Activated CD4-positive, alpha-beta memory T cell treated with anti-CD3 and anti-CD28 coated beads for 36 hours (primary cell): ENCODE measurements at places on chromosomes 5 and 9.

GRCh38 chr5:35819668-35820067, 37.0 kb upstream of the IL7R start:
- no peak for DNase-seq

- peak; percentile 65 for DNase-seq
Observed at GRCh38 chr9:113614843-113615648, 151.5 kb downstream of the RGS3 start.

GRCh38 chr9:105142406-105143135, 101.9 kb upstream of the SLC44A1 start:
- no peak for DNase-seq

DNA sequence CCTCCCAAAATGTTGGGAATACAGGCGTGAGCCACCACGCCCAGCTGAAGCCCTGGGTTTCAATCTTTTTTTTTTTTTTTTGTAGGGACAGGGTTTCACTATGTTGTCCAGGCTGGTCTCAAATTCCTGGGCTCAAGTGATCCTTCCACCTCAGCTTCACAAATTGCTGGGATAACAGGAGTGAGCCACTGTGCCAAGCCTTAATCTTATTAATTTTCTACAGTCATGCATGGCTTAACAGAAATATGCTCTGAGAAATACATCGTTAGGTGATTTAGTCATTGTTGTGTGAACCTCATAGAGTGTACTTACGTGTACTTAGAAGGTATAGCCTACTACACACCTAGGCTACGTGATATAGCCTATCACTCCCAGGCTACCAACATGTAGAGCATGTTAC, 31.0 kb downstream of the GLDC start:
- no peak for DNase-seq

- no peak for DNase-seq
Observed at GRCh38 chr5:140707812-140708211, 7.6 kb downstream of the ZMAT2 start.

DNA sequence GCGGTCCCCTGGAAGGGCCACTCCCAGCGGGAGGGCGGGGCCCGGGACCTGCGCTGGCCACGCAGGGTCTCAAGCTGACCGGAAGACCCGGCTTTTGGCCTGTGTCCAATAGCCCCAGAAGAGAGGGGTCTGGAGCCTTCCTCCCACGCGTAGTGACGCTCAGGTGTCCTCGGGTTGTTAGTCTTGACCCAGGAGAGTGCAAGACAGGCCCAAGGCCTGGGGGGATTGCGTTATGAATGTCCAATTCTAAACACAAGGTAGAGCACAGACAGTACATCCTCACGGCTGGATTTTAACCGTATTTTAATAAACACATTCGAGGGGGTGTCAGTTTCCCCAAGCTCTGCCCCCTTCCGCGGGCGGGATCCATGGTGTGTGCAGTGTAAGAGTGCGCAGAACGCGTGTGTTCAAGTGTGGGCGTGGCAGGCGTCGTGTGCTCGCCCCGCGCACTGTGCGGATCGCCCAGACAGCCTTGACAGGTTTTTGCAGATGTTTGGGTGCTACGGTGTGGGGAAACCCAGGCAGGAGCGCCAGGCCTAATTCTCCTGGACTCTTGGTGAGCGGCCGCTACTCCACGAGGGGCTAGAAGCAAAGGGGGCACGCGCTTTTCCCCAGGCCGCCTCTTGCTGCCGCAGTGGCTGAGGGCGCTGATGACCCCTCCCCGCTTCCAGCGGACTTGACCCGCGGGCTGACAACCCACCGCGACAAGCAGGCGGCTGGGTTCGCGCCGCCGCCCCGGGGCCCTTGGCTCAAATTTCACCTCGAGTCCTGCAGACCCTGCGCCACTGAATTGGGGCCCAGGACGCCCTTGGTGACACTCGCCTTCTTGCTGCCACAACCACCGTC, 6.1 kb upstream of the DMRT3 start:
- no peak for DNase-seq

- DNase-seq = no peak
Observed at GRCh38 chr5:144582066-144582465, 411.4 kb downstream of the KCTD16 start.

GRCh38 chr5:158638396-158638795, 461.3 kb downstream of the EBF1 start:
- DNase-seq = no peak

DNA sequence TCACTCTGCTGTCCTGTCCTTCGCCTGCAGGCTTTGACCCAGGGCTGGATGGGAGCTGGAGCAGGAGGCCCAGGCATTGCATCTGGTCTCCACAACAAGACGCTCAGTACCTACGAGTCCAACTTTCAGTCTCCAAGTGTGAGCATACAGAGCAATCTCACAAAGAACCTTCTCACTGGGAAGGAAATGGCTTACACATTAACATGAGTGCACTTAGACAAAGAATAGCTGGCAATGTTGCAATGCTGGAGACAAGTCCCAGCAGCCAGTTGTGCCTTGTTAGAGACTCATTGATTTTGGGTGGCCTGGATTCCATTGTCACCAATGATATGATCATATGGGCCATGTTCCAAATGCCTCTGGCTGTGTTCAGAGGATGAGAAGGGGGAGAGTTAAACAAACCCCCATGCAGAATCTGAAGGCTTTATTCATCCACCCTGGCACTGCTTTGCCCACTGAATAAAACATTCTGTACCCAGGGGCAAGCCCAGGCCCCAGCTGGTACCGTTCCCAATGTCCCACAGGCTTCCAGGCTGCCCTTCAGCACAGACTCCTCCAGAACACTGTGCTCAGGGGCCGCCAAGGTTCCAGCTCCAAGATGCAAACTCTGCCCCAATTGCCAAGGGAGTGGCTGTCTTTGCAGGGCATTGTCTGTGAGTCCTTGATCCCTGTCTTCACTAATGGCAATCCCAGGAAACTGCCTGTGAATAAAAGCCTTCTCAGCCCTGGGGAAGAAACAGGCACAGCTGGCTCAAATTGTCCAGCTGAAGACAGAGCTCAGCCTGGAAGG, 185.5 kb downstream of the HSD17B3 start:
- no peak for DNase-seq

DNA sequence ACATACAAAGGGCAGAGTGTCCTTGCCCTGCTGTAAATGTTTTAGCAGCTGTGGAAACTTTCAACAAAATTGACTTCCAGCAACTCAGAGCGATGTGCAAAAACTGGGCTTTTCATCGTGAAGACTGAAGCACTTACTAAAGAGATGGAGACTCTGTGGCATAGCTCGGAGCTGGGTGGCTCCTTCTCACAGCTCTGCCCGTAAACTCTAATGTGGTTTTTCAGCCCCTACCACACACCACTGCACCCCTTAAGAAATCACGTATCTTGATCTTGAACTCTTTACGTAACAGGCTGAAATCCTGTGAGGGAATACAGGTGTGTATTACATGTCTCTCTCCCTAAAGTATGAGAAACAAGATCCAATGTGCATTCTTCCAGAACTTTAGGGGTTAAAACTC, 124.4 kb downstream of the MEF2C start:
- no peak for DNase-seq

GRCh38 chr9:17824191-17824590, 245.3 kb downstream of the SH3GL2 start:
- DNase-seq = no peak

DNA sequence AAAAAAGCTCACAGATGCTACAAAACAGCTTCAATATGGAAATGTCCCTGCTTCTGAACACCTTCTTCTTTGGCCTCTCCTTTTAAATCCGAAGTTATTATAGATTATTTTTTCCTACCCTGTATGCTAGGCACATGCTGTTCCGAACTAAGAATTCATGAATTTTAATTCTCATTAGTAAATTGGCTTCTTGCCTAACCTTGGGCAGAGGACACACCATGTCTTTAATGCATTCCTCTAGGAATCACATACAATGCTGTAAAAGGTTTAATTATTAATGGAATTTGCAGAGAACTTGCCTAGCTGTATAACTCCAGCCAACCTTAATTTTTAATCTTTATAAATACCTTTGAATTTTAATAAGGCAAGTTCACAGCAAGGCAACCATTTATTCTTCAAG, 234.4 kb downstream of the NTRK2 start:
- DNase-seq = no peak

GRCh38 chr9:137913771-137914767, 36.5 kb downstream of the CACNA1B start:
- no peak for DNase-seq

DNA sequence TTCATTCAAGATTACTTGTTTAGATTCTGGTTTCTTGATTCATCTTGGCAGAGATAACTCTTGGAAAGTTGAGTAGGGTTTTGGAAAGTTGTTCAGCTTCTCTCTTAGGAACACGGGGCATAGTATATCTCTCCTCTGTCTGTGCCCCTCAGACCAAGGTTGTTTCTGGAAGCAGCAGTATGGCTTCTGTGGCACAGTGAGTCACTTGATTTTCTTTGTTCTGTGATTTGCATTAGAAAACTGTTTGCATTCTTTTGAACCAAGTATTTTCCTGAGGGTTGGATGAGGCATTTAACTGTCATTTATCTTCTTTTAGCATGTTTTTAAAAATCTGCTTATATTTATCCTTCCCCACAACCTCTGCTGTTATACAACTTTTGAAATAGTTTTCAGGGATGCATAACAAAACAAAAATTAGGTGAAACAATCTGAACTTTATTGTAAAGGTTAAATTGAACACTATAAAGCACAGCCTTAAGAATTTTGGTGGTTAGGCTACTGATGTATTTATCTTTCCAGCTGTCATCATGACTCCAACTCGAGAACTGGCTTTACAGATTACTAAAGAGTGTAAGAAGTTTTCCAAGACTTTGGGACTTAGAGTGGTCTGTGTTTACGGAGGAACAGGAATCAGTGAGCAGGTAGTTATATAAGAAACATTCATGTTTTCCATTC, 26.5 kb downstream of the DDX46 start:
- DNase-seq = no peak

DNA sequence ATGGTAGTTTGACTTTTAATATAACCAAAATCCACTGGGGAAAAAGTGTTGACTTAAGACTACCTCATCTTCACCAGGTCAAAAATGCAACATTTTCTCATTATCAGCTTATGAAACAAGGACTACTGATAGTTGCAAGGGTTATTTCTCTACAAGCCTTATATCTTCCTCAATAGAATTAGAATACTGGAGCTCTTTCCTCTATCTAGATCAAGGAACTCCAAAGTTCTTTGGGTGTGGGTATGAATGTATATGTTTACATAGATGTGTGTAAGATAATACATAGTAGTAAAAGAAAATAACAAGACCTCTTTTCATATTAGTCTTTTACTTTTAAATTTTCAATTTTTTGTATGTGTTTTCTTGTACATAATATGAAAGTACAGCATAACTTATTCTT, 244.5 kb downstream of the MLLT3 start:
- no peak for DNase-seq

DNA sequence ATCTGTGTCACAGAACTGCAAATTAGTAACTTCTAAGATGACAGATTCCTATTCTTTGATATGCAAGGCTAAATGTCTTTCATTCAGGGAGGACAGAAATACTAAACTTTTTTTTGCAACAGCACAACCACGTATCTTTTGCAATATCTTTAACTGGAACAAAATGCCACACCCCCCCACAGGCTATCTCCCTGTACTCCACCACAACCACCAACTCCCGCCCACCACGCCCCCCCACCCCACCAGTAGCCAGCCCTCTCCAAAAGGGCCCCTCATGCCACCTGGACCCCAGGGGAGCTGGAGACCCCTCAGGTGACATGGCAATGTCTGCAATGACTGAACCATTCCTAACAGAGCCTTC, 131.8 kb downstream of the ROR2 start:
- DNase-seq = no peak

GRCh38 chr9:38347271-38347671, 45.2 kb upstream of the ALDH1B1 start:
- no peak for DNase-seq

GRCh38 chr5:179880066-179880650, 21.5 kb upstream of the MRNIP start:
- DNase-seq = no peak

DNA sequence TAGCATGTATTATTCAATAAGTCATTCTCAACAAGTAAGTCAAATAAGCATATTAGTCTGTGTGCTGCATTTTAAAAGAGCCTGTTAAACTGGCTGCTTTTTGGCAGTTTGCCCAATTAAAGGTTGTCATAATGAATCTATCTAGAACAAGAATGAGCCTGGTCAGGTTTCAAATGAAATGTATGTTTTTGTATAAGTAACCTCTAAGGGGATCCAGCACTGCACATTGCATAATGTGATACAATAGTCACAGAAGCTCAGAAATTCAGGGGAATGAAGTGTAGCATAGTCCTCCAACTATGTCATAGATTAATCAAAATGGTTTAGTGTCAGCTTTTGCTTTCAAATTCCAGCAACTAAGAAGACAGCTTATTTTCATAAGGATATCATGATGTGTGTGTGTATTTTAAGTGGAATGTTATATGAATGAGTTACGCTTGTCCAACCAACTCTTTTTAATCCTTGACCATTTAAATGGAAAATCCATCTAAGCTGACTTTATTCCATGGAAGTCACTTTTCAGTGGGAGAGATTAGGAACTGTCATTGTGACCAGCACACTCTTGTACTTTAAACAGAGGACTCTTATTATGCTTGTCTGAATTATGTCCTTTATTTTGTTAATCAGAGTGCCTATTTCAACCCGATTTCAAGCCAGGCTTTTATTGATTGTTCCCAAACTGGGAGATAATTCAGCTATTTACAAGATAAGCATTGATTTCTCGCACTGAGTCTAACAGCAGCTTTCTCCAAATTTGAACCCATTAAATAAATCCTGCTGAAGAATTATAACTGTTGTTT, 283.9 kb upstream of the ADAMTSL1 start:
- no peak for DNase-seq

- no peak for DNase-seq
Observed at GRCh38 chr9:32918628-32919027, 82.8 kb downstream of the APTX start.

DNA sequence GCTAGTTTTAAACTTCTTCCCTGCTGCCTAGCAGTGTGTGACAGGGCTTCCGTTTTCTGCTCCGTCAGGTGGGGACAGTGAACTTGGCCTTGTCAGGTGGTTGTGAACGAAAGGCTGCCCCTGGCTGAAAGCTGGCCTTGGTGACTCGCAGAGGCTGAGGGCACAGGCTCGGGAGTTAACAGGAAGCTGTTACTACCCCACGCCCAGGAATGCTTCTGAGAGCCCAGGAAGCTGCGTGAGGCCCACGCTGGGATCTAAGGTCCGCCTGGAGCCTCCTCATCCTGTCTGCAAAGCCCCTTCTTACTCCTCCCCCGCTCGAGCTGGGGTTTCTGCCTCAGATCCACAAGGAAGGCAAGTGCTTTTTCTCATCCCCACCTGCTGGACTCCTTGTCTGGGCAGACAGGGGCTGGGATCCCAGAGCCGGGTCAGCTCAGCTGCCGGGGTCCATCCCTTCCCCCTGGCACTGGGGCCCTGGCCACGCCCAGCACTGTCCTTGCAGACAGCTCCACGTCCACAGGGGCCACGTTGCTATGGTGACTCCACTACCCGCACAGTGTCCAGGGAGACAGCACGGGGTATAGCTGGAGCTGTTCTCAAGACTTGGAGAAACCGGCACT, 124.7 kb upstream of the TBC1D2 start:
- no peak for DNase-seq

DNA sequence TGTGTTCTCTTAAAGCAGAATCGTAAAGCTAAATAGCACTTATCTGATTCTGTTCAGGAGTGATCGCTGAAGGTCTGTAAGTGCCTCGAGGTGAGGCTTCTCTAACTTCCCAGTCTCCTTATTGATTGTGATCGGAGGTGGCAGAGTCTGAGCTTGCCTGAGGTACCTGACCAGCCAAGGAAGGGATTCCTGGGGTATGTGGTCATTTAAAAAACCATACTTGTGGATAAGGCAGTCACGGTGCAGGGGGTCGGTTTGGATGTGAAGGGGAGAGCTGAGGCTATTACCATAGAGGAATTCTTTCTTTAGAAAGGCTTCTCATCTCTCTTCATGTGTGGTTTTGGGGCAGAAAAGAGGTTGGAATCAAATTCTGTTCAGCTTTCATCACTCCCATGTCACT, 193.7 kb downstream of the TLE4 start:
- DNase-seq = no peak

- no peak for DNase-seq
Observed at GRCh38 chr5:95899006-95899405, 62.6 kb downstream of the ELL2 start.
